ENCODE measurements at places on chromosomes 2 and 18.

DNA sequence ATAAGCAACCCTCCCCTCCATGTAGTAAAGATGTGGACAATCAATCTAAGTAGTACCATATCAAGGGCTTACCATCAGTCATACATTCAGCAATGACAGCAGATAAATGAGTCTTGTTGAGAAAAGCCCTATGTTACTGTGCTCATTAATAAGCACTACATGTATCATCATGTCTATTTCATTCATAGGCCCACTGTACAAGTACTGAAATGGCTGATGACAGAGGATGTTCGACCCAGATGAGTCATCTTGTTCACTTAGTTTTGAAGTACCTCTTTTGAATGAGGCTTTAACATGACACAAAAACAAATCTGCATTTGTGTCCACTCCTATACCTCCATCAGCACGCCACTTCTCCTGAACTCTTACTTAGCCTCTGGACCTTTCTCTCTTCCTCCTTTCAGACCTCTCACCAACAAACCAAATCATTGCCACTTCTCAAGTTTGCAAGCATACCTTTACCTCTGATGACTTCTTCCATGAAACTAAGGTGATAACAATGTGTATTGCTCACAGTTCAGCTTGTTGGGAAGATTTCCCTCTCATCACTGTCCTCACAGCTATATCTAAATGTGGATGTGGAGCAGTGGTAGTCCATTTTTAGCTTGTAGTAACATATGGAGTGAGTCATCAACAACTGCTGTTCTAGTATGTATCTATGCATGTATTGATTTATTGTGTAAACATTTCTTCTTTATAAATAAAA, 921.0 kb upstream of the SLC39A10 start:
- no peaks in the 10 kb centered on the region for H3K36me3 ChIP-seq
- H3K27ac ChIP-seq: no peak overlapping the region
- no peak overlapping the region for H3K4me3 ChIP-seq
- no peaks in the 10 kb centered on the region for H3K27me3 ChIP-seq

GRCh38 chr2:51120754-51121280, 88.9 kb upstream of the NRXN1 start:
- H3K4me3 ChIP-seq: no peak overlapping the region
- peak; percentile 61 for DNase-seq
- H3K36me3 ChIP-seq: no peaks in the 10 kb centered on the region
- H3K27me3 ChIP-seq: no peaks in the 10 kb centered on the region
- H3K4me1 ChIP-seq: no peaks in the 10 kb centered on the region

DNA sequence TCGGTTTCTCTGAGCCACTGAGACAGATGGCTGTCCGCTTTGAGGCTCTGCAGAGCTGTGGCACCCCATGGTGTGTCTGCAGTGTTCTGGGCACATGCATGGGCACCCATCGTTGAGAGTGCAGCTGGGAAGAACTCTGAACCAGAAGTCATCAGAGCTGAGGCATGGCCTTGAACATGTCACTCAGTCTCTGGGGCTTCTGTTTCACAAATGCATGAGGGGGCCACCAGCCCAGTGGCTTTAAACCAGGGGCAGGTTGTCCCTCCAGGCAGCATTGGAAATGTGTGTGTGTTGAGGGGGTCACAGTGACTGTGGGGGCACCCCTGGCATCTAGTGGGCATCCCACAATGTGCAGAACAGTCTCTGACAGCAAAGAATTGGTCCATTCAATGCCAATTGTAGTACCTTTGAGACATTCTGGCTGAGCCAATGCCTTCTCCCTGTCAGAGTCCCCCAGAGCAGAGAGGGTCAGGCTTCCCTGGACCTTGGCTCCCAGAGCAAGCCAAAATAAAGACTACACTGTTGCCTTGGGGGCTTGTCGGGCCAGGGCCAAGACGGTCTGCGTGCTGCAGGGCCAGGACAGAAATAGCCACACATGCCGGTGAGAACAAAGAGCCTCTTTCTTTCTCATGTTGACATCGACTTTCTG, 9.3 kb upstream of the PSMD1 start:
- H3K27ac ChIP-seq: no peak overlapping the region
- H3K4me1 ChIP-seq: no peaks in the 10 kb centered on the region
- no peak for DNase-seq
- no peaks in the 10 kb centered on the region for H3K36me3 ChIP-seq

GRCh38 chr18:29862824-29863223, 1179.7 kb downstream of the DSC3 start:
- DNase-seq: no peak
- no peaks in the 10 kb centered on the region for H3K4me1 ChIP-seq
